ENCODE measurements at places on chromosomes 13 and 19.

GRCh38 chr19:39193803-39194202 is 3.0 kb upstream of the NCCRP1 start:
- no peak for DNase-seq

DNA sequence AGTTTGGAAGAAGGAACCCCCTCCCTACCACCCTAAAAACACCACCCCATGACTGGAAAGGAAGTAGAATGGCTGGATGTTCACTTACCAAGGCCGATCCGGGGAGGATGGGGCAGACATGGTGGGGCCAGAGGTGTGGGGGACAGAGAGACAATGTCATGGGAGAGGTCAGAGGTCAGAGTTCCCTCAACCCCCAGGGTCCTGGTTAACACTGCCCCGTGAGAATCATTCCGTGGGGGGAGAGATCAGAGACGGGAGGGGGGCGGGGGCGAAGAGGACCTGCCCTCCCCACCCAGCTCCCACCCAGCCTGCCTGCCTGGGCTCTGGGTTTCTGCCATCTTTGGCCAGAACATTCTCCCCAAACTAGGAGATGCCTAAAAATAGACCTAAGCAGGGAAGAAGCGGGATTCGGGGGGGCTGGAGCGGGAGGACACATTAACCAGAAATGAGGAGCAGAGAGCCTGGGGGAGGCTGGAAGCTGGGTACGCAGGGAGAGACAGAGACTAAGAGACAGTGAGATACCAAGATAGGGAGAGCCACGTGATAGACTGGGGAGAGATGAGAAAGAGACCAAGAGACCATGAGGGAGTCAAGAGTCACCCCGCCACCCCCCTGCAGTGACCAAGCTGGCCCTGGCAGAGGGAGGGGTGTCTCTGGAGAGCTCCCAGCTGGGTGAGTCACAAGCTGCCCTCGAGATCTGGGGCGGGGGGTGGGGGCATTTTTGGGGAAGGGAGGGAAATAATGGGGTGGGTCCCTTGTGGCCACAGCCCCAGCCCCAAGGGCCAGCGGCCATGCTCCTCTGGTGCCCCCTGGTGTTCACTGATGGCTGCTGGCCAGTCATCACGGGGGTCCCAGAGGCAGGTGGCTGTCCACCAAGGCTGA is 6.1 kb upstream of the KANK2 start:
- no peak for DNase-seq

GRCh38 chr19:736125-736524 is 14.8 kb upstream of the MISP start:
- DNase-seq = no peak

- no peak for DNase-seq
Observed at GRCh38 chr13:32036126-32036695, 4.6 kb downstream of the FRY start.

- no peak for DNase-seq
Observed at GRCh38 chr19:34368338-34368737, 3.3 kb downstream of the GPI start.

DNA sequence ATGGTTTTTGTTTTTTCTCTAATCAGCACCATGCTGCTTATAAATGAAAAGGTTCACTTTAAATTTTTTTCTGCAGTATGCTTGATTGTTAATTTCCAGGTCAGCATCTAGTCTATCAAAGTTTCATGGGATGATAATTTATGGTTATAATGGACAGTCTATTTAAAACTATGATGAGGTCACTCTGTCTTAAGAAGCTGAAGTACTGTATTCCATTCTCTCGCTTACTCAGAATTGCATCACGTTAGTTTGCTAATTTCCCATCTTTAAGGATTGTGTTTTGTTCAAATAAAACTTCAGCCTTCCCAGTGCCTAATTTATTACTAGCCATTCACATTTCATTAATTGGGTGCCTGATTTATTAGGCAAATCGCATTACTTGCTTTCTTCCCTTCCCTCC is 94.3 kb downstream of the GPC6 start:
- no peak for DNase-seq

DNA sequence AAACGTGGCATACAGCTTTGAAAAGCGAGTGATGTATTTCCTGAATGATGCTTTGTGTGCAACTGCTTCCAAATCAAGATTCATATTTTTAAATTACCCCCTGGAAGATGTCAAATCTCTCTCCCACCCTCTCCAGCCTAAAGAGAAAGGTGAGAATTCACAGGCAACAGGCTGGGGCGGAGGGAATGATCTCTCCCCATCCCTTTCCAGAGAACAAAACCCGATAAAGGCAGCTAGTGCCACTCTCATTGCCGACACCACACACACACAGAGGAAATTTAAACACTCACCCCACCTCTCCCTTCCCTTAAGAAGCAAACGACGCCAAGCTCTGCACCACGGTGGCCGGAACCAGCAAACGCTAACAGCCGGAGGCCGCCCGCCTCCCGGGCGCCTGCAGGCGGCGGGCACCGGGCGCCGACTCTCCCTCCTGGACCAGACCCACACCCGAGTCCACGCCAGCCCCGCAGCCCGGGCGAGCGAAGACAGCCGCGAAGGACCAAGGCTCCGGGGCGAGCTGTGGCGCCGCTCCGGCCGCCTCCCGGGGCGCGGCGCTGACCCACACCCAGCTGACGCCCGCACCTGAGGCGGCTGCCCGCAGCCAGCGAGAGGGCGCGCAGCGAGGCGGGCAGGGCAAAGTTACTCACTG is 477 bp downstream of the LNX2 start:
- no peak for DNase-seq

- DNase-seq = no peak
Observed at GRCh38 chr13:66887088-66887487, 343.0 kb downstream of the PCDH9 start.

GRCh38 chr13:23707674-23708073 is 137.5 kb downstream of the TNFRSF19 start:
- no peak for DNase-seq

Data from NCI-H1048 (cell line).